AG04449 (cell line): ENCODE measurements at places on chromosomes 13 and 19.

DNA sequence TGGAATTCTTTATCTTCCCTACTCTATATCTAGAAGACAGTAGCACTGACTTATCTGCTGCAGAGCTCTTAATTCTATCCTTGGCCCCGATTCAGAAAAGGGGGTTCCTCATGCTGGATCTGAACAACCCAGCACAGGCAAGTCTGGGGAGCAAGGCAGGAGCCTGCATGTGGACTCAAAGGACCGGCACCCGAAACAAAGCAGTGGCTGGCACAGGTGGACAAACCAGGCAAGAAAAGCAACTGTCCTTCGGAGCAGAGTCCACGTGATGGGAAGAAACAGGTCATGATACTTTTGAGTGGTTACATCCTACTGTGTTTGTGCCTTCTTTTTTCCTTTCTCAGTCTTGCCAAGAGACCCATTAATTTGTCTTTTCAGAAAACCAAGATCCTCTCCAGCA, 38.3 kb downstream of the GPR42 start:
- DNase-seq, result no peak

DNA sequence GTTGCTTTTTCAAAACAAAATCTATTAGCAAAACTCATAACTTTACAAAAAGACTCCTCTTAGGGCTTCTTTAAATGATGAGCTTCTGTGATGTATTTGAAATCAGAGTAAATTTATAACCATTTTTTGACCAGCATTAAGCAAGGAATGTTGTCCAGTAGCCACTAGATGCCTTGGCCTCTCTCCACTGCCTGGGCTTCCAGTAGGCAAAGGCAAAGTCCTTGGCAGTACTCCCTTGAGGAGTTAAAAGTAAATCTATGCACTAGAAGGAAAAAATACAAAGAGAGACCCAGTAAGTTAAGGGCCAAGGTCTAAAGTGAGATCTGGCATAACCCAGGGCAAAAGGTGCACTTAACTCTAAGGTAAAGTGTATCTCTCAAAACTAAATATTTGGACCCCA, 9.5 kb downstream of the SERPINE3 start:
- DNase-seq, result no peak

DNA sequence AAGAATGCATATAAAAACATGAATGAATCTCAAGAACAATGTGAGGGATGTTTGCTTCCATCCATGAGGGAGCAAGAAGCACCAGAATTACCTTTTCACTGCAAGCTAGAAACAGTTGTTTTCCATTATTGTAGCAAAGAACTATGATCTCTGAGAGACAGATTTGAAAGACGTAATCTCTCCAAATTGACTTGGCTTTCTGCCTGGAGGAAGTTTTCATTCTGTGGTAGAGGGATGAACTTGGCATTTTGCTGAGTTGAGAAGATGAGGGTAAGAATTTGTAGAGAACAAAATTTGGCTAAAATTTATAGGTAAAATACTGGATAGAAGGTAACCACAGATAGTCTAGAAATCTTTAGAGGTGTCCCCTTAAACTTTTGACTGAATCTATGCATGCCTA, 496.8 kb downstream of the TDRD3 start:
- no peak for DNase-seq

DNA sequence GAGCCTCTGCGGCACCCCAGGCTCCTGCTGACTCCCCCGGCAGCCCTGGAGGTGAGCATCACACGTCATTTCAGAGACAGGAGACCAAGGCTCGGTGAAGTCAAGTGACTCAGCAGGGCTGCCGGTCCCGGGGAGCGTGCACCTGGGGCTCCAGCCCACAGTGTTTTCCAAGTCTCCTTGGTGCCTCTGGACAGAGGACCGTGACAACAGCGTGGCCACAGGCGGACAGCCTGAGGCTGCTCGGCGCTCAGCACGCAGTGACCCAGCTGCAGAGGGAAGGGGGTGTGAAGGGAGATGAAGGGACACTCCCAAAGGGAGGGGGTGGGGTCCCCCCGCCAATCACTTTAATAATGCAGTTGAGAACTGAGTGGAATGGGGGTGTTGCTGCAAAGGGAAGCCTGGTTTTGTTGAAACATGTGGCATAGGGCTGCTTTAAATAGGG, 17.5 kb upstream of the ASPDH start:
- no peak for DNase-seq

GRCh38 chr19:49946415-49946814, 14.6 kb downstream of the SIGLEC11 start:
- no peak for DNase-seq

- no peak for DNase-seq
Observed at GRCh38 chr13:44165889-44166496, 207.6 kb upstream of the SERP2 start.

DNA sequence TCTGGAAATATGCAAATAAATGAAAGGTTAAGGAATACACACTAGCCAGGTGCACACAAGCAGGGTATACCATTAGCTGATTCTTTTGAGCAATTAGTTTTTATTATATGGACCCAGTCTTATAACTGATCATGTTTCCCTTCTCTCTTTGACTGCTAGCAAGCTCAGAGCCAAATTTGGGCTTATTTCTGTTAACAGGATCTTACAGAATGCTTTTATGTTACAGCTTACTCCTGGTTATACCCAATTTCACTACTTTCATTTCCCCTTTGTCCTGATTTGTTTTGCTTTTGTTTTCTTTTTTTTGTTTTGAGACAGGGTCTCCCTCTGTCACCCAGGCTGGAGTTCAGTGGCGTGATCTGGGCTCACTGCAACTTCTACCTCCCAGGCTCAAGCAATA, 12.9 kb upstream of the TPT1 start:
- no peak for DNase-seq

GRCh38 chr19:42252365-42253244, 2.3 kb downstream of the ERF start:
- no peak for DNase-seq

GRCh38 chr13:78881054-78881453, 222.1 kb upstream of the OBI1 start:
- no peak for DNase-seq

- no peak for DNase-seq
Observed at GRCh38 chr13:100428986-100429385, 159.6 kb downstream of the GGACT start.

- no peak for DNase-seq
Observed at GRCh38 chr13:113758651-113759524, at the start of gene TMEM255B. TSS of gene TMEM255B (plus strand) at chr13:113759226. CDS start at chr13:113759270, 44 bp downstream.

GRCh38 chr13:106232681-106233080, 302.8 kb downstream of the EFNB2 start:
- DNase-seq, result no peak

- DNase-seq, result no peak
Observed at GRCh38 chr13:48647625-48648024, 6.1 kb upstream of the CYSLTR2 start.

DNA sequence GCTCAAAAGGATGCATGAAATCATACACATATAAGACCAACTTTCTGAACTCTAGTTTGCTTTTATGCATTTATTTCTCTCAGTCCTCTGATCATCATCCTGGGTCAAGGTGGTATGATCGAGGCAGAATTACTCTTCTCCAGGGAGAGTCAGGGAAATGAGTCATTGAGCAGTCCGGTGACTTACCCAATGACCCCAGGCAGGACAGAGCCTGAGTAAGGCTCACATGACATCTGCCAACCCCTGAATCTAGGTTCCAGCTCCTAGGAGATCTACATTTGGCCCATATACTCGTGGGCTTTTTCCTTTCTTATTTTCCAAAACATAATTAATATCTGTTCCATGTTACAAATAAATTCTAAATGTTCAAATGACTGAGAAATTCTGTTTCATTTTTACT, 502.3 kb downstream of the FOXO1 start:
- DNase-seq, result no peak

DNA sequence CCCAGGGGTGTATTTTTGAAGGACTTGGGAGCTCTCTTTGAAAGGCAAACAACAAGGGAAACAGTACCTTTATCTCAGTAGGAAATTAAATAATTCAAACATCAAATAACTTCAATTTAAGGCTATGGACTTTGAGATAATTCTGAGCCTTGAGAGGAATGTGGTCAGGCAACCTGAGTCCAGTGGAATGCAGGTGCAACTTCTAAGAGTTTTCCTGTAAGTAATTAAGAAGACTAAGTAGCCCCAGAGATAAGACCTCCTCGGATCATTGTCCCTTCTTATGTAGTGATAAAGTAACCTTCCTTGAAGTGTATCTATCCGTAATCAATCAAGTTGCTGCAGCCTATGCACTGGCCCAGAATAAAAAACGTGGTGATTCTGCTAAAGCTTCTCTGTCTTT, 29.2 kb downstream of the ZNF701 start:
- no peak for DNase-seq

GRCh38 chr19:7476777-7477494, 11.9 kb downstream of the PEX11G start:
- no peak for DNase-seq

- DNase-seq, result no peak
Observed at GRCh38 chr13:22226086-22226485, 555.2 kb downstream of the FGF9 start.

GRCh38 chr19:49425922-49426592, 869 bp downstream of the GFY start:
- no peak for DNase-seq

GRCh38 chr19:5713228-5713627, 6.7 kb downstream of the LONP1 start:
- DNase-seq, result no peak

- DNase-seq, result no peak
Observed at GRCh38 chr13:49560270-49561061, 24.9 kb downstream of the RCBTB1 start.

GRCh38 chr19:32032561-32032960, 312.8 kb upstream of the ZNF507 start:
- DNase-seq, result no peak

GRCh38 chr19:51292971-51293370, 18.5 kb upstream of the IGLON5 start:
- no peak for DNase-seq

- DNase-seq, result no peak
Observed at GRCh38 chr13:110643768-110644421, 28.6 kb downstream of the NAXD start.

GRCh38 chr13:99813336-99814095, 158.1 kb downstream of the ZIC5 start:
- DNase-seq, result no peak

- no peak for DNase-seq
Observed at GRCh38 chr13:99256709-99257108, 1.5 kb downstream of the GPR18 start.

GRCh38 chr19:18427080-18427742, 8.0 kb downstream of the SSBP4 start:
- no peak for DNase-seq

- no peak for DNase-seq
Observed at GRCh38 chr13:60178327-60178726, 14.6 kb upstream of the DIAPH3 start.

- DNase-seq, result no peak
Observed at GRCh38 chr13:93254775-93255174, 28.2 kb downstream of the GPC6 start.

- DNase-seq, result no peak
Observed at GRCh38 chr13:91219201-91219600, 128.3 kb upstream of the MIR17HG start.

GRCh38 chr19:35509018-35509652, 4.3 kb downstream of the DMKN start:
- no peak for DNase-seq

DNA sequence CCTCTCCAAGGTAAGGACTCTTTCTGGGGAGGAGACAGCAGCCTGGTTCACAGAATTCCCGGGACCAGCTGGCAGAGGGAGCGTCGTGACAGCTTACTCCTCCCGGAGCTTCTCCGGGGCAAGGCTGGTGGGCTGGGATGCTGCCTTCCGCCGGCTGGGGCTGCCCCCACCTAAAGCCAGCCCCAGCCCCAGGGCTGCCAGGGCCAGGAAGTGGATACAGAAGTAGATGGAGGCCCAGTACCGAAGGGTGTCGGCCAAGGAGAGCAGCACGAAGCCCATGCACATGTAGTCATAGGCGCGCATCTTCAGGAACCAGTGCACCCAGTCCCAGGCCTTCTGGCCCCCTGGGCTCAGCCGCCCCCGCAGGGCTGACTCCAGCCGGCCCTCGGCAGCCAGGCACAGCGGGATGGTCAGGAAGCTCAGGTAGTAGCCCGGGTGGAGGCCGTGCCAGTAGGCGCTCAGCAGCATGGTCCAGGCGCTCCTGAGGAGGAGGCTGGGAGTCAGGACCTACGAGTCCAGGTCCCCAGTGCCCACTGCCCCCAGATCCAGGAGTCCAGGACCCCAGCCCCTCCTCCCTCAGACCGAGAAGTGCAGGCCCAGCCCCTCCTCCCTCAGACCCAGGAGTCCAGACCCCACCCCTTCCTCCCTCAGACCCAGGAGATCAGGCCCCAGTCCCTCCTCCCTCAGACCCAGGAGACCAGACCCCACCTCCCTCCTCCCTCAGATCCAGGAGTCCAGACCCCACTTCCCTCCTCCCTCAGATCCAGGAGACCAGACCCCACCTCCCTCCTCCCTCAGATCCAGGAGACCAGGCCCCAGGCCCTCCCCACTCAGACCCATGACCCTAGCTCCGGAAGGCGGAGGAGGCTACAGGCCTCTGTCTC, 1.2 kb upstream of the TMC4 start:
- no peak for DNase-seq

DNA sequence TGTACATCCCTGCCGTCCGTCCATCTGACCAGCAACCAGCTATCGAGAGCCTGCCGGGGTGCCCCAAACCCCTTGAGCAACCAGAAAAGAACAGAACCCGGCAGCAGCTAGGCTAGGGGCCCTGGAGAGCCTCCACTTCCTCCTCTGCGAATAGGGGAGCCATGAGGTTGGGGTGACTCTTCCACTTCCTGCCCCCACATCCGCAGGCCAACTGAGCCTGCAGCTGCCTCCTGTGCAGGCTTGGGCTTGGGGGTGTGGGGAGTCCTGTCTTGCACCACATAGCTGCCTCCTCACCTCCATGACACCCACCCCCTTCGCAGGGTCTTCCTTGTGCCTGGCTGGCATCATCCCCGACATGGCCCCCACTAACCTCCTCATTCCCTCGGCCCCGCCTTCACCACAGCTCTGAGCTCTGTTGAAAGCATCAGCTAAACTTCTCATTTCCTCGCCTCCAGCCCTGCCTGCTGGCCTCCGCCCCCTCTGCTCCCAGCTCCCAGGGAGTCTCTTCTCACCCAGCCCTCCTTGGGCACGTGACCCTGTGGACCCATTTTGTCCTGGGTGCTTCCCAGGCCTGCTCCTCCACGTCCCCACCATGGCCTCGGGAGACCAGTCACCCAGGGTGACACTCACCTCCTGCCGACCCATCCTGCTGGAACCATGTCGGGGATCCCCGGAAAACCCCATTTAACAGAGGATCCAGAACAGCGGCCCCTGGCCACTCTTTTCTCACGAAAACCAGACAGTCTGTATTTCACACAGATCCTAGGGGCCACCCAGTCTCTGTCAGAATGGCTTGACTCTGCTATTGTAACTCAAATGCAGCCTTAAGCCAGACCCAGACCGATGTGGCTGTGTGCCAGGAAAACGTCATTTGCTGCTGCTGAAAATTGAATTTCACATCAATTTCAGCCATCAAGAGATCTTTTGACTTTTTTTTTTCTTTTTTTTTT, 50.4 kb downstream of the MYO9B start:
- no peak for DNase-seq

GRCh38 chr19:42421591-42422031, 5.6 kb downstream of the LIPE start:
- no peak for DNase-seq
